Left colon (tissue), 2 donors: ENCODE measurements at places on chromosomes 7 and 10.

DNA sequence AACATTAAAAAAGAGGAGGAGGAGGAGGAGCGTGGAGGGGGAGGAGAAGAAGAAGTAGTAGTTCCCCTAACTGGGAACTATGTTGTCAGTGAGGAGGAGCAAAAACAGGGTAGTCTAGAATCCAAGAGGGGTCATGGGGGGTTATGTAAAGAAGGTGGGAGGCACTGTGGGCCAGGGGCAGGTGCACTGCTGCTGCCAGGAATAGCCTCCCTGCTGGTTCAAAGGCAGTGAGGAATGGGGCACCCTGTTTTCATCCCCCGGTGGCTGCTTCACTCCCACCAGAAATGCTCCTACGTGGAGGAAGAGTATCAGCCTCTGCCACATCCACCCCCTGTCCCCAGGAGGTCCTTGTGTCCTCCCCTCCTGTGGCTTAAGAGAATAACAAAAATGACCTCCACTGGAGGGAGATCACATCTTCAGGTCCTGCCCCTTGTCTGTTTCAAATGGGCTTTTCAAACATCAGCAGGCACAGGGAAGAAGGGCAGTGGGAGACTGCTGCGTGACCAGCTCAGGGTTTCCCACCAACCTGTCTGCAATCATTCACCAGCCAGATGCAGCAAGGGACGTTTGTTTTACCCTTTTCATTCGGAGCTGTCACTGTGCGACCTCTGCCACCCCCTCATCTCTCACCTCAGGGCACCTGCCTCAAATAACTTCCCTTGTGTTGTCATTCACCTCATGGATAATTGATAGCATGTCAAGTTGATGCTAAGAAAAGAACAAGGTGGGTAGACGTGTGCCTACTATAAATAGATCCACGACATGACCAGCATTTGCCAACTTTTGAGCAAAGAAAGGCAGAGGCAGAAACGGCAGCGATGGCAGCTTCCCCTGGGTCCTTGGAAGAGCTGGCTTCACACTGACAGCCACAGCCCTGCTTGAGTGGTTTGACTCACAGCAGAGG, 92.6 kb downstream of the DGKI start:
- no peak for DNase-seq

GRCh38 chr10:336247-336646, 201.0 kb downstream of the ZMYND11 start:
- DNase-seq, result no peak

GRCh38 chr10:69874449-69874848, 72.7 kb downstream of the COL13A1 start:
- no peak for DNase-seq

GRCh38 chr10:63976538-63976937, 455.3 kb downstream of the REEP3 start:
- peak; percentile 41 for DNase-seq

DNA sequence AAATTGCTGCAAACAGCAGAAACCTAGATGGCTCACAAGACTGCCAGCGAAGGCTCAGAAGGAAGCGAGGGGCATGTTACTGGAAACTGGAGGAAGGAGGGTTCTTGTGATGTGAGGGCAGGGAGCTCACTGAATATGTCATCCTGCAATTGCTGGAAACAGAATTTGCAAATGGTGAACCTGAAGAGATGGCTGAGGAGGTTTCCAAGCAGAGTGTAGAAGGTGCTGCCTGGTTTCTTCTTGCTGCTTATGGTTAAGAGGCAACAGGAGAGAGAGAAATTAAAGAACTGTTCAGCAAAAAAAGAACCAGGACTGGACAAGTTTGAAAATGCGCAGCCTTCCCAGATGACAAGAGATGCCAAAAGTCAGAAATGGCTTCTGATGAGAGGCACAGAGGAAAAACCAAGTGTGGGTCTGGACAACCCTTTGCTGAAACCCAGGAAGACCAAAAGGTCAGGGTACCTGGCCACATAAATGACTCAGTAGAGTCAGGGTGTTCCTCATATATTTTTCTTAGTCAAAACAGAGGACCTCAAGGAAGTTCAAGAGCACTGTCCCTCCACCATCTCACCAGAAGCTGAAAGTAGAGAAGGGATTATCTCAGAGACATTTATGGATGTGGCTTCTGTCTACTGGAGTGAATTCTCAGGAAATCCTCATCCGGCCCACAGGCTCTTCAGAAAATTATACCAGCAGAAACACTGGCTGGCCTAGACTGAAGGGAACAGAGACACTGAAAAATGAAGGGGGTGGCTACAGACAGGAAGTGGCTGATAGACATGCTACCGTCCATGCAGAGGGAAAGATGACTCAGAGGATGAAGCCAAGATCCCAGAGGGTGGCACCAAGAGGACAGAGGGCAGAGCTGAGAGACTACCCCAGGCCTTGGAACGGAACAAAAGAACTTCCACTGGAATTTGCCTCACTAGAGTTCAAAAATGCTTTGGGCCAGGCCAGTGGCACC, 10.1 kb downstream of the PAPOLB start:
- no peak for DNase-seq

DNA sequence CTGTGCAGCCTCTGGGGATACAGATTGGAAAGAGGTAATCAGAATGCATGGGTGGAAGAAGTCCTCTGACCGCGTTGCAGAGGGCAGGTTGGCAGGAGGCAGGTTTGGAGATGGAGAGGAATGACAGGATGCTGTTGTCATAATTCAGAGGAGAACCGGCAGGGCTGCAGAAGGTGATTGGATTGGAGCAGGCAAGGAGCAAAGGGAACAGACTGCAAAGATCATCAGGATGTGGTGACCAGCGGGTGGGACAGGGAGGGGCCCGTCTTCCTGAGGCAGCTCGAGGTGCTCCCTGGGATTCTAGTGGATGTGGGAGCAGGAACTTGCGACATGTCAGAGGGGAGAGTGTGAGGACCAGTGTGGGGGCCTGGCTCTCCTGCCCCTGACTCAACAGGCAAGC, 78.5 kb upstream of the PPIF start:
- no peak for DNase-seq

DNA sequence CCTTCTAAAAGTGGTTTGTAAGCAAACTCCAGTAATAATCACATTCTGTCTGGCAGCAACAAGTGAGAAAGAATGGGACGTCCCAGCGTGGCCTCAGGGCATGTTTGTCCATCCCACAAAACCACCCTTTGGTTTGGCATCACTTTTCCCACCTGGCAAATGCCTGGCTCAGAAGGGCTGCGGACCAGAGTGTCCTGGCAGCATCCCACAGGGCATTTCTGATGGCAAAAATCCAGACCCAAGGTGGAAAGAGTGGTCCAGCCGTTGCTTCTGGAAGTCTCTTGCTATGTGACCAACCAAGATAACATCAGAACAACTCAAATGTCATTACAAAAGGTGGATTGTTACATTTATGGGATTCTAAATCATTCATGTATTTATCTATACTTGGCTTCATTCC, 174.4 kb downstream of the CREB5 start:
- DNase-seq, result no peak

GRCh38 chr7:128497405-128497804, 20.9 kb downstream of the METTL2B start:
- no peak for DNase-seq

GRCh38 chr7:25626451-25627131, 398.3 kb upstream of the NPVF start:
- DNase-seq, result no peak

DNA sequence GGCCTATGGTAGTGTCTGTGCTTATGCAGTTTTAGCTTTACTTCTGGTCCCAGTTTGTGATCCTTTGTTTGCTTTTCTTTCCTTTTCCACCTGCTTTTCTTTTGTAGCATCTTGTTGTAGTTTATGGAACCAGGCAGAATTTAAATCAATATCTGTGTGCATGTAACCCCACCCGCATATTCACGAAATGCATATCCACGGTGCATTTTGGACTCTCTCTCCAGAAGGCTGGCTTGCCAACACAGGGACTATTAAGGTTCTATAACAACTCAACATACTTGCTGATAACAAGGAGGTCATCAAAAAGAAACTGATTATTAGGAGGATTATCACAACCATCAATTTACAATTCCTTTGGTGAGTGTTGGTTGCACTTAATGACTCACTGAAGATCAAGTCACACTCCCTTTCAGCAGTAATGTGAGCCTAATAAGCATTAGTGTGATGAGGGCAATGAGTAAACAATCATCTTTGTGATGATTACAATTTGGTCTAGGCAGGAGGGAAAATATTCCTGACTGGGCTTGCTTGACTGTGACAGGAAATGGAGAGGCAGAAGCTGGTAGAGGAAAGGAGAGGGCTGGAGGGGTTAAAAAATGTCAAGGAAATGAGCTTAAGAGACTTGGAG, 378.6 kb downstream of the REEP3 start:
- DNase-seq, result no peak

DNA sequence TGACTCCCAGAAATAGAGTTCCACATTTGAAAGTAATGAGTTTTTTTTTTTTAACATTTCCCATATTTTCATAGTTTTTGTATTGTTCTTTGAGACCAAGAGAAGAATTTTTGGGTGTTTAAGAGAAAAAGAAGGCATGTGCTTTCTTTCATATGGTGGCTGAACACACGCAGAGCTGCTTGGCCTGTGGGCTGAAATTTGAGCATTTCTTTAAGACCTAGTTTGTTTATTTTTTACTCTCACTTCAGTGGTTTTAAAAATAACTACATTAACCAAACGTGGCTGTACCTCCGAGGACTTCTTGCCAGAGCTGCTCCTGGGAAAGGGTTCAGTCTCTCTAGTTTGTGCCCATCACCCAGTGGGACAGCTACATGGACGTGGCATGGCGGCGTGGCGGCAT, 58.3 kb downstream of the INPP5A start:
- no peak for DNase-seq

GRCh38 chr10:103543617-103544525, 50.4 kb downstream of the NEURL1 start:
- no peak for DNase-seq

DNA sequence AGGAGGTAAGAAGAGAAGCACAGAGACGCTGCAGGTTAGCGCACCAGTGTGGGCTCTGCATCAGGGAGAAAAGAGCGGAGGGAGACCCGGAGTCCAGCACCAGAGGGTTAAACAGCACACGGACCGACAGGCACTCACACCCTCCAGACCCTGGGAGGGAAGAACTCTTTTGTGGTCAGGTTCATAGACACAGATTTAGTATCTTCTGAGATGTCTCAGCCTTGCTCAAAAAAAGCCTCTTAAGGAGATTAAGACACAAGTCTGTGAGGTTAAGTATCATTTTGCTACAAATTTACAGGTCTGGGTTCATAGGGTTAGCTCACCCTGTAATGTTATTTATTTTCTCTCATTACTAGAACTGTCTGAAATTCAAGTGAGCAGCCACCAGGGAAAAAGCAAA, 16.8 kb upstream of the NDST2 start:
- no peak for DNase-seq

DNA sequence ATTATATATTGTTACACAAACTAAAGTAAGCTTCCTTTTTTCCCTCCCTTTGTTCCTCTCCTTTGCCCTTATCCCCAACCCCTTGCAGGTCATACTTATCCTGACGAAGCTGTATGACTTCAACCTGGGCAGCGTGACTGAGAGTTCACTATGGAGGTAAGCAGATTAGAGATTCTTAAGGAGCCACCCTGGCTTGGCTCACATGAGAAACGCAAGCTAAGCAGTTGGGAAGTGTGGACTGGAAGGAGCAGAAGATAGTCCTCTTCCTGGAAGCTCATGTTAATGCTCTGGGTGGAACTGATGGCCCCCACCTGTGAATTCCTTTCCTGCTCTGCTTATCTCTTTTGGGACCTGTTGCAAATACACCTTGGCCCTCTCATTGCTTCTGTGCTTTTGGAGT, 201.6 kb downstream of the SORCS3 start:
- DNase-seq, result no peak

- DNase-seq, result no peak
These were observed 26.1 kb downstream of the GNAT3 start for GRCh38 chr7:80485721-80486120.

DNA sequence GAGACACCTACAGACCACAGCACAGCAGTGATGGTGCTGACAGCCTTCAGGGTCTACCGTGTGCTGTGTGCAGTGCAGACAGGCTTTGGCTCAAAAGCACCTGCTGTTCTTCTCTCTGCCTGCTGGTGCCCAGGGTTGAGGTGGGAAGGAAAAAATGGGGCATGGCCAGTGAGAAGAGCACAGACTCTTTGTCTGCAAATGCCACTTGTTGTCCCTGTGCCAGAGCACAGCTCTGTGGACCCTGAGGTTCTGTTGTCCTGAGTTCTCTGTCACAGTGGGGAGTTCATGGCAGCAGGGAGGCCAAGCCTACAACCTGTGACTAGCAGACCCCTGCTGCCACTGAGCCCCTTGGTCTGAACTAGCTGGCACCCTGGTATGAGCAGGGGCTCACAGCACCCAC, 376.7 kb downstream of the GLRX3 start:
- DNase-seq, result no peak

DNA sequence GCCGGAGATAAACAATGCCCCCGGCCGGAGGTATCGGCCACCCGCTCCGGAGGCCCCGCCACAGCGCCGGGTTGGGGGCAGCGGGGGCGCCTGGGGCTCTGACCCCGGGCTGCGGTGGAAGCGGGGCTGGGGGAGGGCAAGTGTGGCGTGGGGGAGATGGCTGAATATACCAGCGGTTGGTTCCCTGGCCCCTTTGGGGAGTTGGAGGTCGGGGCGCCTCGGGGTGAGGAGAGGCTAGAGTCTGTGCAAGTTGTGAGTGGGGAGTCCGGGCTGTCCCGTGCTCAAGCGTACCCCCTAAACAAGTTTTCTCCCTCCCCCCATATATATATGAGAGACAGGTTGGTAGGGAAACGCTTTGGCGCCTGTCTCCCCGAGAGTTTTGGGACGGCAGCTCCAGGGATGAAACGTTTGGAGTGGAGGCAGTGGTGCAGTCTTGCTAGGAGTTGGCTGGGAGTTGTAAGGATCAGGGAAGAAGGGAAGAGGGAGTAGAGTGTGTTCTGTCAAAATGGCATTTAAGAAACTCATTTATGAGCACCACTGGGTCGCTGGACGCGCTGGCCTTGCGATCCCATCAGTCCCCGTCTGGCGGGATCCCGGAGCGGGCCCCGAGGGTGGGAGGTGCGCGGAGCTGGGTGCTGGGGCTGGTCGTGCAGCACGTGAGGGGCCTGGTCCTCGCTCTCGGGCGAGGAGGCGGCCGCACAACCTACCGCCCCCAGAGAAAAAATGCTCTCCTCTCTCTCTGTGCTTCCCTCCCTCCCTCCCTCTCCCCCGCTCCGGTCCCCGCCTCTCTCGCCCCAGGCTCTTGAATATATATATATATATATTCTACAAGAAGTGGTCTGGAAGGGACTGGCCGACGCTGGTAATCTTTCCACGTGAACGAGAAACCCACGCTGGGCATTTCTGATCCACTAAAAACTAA, 1.1 kb downstream of the TET1 start:
- peak; percentile 10 for DNase-seq

- DNase-seq, result no peak
These were observed 73.1 kb downstream of the EMX2 start for GRCh38 chr10:117615649-117616048.
